ENCODE measurements at places on chromosomes 16 and 17.

GRCh38 chr16:84761448-84762368 is 58.1 kb upstream of the CRISPLD2 start:
- DNase-seq = no peak

DNA sequence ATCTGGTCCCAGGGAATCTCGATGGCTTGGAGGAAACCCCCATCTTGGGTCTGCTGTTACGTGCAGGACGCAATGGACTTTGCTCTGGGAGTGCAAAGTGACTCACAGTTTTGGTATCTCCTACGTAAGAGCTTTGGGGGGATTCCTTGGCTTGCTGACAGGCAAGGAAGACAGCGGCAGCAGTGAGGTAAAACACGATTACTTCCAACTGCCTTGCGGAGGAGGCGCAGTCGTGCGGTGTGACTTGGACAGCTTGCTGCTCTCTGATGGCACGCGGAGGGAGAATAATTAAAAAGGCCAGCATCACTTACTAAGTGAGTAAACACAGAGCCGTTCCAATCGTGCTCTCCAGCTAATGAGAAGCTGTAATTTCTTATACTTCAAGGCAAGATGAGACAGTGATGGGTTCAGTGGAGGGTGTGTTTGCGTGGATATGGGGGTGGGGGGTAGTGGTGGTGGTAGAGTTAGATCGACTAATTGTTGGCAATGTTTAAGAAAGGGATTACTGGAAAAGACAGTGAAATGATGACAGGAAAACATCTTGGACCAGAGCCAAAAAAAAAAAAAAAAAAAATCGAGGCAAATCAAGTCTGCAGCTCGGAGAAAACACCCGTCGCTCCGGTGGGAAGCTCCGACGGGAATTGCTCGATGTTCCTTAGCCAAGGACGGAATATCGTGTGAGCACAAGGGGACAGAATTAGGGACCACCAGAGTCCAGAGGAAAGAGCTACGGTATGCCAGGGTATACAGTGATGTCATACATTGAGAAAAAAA is 184.8 kb upstream of the ZFHX3 start:
- DNase-seq = no peak

GRCh38 chr16:70267516-70267915 is 15.8 kb upstream of the EXOSC6 start:
- peak; percentile 56 for DNase-seq

- peak; percentile 28 for DNase-seq
These were observed 6.8 kb upstream of the SP6 start for GRCh38 chr17:47857551-47858455.

DNA sequence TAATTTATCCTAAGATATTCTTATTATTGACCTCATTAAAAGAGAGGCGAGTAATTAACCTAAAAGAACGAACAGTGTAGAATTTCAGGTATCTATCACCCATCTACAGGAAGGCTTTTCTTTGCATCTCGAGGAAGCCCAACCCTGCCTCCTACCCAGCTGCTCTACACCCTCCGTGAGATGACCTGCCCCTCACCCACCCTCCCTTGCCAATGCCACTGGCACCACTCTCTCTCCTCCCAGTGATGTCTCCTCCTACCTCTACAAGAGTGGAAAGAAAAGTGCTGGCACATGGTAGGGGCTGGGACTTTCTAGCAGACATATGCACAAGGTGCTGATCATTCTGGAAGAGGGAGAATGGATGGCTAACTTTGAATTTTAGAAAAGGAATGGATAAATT is 22.9 kb upstream of the FOXJ1 start:
- no peak for DNase-seq

- DNase-seq = no peak
These were observed 50.4 kb downstream of the SNX29 start for GRCh38 chr16:12026741-12027490.

DNA sequence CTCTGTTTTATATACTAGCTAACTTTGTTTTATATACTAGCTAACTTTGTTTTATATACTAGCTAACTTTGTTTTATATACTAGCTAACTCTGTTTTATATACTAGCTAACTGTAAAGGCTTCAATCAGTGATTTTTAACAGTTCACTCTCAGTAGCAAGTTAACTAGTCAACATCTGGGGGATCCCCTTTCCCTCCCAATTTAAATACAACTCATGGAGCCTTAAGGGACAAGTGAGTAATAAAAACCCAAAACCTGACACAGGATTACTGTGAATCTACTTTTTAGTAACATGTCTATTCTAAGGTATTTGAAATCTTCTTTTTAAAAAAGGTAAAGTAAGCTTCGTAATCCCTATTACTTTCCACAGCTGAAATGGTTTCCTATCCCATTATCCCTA is 32.2 kb downstream of the FAM222B start:
- no peak for DNase-seq

DNA sequence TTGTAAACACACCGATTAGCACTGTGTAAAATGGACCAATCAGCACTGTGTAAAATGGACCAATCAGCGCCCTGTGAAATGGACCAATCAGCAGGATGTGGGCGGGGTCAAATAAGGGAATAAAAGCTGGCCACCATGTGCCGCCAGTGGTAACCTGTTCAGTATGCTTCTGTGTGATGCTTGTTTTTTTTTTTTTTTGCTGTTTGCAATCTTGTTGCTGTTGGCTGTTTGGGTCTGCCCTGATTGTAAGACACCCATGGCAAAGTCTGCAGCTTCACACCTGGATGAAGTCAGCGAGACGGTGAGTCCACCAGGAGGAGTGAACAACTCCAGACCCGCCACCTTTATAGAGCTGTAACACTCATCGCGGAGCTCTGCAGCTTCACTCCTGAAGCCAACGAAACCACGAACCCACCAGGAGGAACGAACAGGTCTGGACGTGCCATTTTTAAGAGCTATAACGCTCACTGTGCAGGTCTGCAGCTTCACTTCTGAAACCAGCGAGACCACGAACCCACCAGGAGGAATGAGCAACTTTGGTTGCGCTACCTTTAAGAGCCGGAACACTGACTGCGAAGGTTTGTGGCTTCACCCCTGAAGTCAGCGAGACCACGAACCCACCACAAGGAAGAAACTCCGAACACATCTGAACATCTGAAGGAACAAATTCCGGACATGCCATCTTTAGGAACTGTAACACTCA is 85.0 kb upstream of the MED9 start:
- DNase-seq = no peak

GRCh38 chr17:8986295-8986694 is 20.8 kb upstream of the PIK3R5 start:
- no peak for DNase-seq

Data from suppressor macrophage treated with lipopolysaccharide for 4 hours (primary cell).